ENCODE measurements at places on chromosomes 5 and 9. TPM values are rescaled to one million over a fixed set of nuclear protein-coding genes. Genes with fewer than 3 reads are reported as not detected.

COL23A1 gene
- 0.62 TPM for total RNA-seq

FAM81B gene
- total RNA-seq, result not detected

PRDM9 gene
- total RNA-seq, result not detected

PCDHGA12 gene
- 1.4 TPM for total RNA-seq

HSPB3 gene
- 120 TPM for total RNA-seq

BTNL9 gene
- 14.6 TPM for total RNA-seq
